Lower lobe of right lung (tissue), 2 donors: ENCODE measurements at places on chromosomes 16 and 17. TPM values are rescaled to one million over a fixed set of nuclear protein-coding genes. Genes with fewer than 3 reads are reported as not detected.

GRCh38 chr17:79803997-79804855 lies 7.3 kb upstream of the CBX8 start:
- no peak for DNase-seq

- no peak for DNase-seq
Measured at GRCh38 chr16:84703681-84704080, 3.9 kb downstream of the USP10 start.

The P2RX1 gene
- total RNA-seq: 8.7 TPM

The MGAT5B gene
- total RNA-seq: 1.3 TPM

- DNase-seq: no peak
Measured at GRCh38 chr16:46790599-46791270, 40.2 kb downstream of the C16orf87 start.

The CCR7 gene
- 2.2 TPM for total RNA-seq

The NLGN2 gene
- 9.5 TPM for total RNA-seq

DNA sequence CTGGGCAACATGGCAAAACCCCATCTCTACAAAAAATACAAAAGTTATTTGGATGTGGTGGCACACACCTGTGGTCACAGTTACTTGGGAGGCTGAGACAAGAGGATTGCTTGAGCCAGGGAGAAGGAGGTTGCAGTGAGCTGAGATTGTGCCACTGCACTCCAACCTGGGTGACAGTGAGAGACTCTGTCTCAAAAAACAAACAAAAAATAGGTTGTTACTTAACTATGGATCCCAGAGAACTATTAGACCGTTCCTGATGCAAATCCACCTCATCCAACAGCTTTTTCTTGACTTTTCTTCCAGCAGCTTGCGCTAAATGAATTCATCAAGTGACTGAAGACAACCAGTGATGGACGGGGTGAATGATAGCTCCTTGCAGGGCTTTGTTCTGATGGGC lies at the start of gene OR2C1:
OR2C1 (plus strand) TSS at position 301 of the 400 bp plus-strand sequence; CDS start at position 353, 52 bp downstream.
- DNase-seq: no peak

DNA sequence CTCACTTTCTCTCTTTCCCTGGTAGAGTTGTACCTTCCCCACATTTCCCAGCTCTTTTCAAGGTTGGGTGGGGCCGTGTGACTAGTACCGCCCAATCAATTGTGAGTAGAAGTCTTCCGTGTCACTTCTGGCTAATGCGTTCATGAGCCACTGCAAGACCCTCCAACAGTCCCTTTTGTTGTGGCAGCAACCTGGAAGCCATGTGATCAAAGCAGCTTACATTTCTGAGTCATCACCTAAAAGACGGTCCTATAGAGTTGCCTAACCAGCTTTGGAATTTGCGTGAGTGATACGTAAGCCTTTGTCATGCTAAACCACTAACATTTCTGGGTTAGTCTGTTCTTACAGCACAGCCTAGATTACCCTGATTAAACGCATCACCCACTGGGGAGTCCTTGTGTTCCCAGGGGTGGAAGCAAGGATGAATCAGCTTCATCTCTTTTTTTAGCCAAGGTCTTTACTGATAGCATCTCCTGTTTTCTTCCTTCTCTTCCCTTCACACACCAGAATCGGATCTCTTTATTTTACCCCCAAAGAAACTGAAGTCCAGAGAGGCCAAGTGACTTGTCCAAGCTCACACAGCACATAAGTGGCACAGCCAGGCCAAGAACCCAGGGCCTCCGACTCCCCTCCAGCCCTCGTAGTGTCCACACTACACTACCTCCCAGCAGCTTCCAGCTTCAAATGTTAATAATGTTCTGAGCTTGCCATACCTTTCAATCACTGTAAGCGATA lies 366.3 kb upstream of the XYLT1 start:
- no peak for DNase-seq

The PRAC2 gene
- not detected for total RNA-seq

The RPL26 gene
- 1,194 TPM for total RNA-seq

The MEIOC gene
- not detected for total RNA-seq
